Kidney epithelial cell (primary cell): ENCODE measurements at places on chromosomes 5 and 9.

DNA sequence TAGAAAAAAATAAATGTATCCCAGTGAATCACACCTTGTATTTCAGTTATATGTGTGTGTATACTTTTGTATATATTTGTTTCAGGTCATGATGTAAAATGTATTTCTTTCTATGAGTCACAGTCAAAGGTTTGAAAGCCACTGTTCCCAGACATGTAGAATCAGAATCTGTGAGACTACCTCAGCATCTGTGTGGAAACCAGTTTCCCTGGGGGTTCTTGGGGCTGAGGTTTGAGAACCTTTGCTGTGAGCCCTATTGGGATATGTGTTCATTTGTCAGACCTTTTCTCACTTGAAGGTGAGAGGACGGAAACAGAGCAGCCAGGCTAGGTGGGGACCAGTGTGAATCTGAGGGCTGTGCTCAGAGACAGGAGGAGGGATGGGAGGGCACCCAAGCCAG is 78.7 kb upstream of the SAP30L start:
- DNase-seq: no peak

GRCh38 chr9:2262386-2263071 is 247.4 kb downstream of the SMARCA2 start:
- no peak for DNase-seq

DNA sequence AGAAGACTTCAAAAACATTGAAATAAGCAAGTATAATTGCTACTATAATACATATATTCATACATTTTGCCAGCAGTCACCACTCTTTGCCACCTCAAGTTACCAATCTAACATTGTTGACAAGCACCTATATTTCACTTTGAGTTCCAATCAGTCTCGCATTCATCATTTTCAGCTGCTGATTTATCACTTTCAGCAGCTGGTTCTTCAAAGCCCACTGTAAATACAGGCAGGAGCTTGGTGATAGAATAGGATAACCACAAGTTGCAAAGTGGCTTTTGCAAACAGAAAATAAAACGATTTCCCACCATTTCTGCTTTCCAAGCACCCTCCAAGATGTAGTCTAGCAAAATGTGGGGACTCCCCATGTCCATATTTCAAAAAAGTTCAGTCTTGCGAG is 114.2 kb upstream of the ITGA1 start:
- DNase-seq: no peak

GRCh38 chr9:16184964-16185646 is 632.3 kb downstream of the CCDC171 start:
- DNase-seq: no peak

- DNase-seq: no peak
Observed at GRCh38 chr5:16383544-16384052, 82.0 kb downstream of the ZNF622 start.

GRCh38 chr5:89308606-89309040 is 425.6 kb upstream of the MEF2C start:
- no peak for DNase-seq

DNA sequence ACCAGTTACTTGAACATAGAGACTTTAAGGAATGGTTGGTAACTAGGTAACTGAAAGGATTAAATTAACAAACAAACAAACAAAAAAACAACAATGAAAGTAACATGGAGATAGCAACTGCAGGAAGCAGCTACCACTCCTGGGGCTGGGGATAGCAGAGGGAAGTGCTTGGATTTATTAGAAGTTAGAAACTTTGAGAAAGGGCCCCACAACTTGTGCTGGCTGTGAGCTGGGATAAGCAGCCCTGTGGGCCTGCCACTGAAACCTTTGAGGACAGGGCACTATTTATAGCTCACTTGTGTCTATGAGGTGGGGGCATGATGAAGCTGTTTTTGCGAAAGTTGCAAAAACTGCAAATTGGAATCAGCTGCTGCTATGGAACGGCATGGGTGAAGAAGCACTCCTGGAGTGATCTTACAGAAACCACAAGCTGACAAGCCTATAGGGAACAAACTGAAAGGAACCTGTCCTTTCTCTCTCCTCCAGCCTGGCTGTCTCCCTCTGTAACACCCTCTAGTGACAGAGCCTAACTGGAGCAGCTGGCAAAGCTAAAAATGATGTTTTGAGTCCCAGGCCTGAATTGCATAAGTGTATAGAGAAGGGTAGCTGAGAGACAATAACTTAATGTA is 91.4 kb upstream of the RANBP6 start:
- no peak for DNase-seq

DNA sequence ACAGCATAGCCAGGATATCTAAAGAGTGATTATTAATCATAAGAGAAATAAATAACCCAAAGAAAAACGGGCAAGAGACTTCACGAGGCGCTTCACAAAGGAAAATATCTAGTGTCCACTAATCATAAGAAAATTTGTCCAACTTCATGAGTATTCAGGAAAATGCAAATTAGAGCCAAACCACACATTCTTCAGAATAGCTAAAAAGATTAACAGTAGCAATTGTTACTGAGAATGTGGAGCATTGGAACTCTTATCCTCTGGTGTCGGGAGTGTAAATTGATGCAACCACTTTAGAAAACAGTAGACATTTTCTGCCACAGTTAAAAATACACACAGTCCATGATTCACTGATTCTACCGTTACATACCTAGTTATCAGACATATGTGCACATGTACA is 145.7 kb downstream of the CWC27 start:
- no peak for DNase-seq

DNA sequence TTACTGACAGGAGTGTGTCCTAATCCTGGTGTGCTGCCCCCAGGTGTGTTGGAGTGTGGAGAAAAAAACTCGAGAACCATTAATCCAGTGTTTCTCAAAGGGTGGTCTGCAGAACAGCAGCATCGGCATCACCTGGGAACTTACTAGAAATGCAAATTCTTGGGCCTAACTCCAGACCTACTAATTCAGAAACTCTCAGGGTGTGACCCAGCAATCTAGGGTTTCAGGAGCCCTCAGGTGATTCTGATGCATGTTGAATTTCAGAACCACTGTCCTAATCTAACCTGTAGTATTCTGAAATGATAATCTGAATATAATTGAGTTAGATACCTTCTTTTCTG is 30.0 kb upstream of the IL6ST start:
- DNase-seq: no peak

- no peak for DNase-seq
Observed at GRCh38 chr9:92535940-92536850, at the start of gene ECM2. Gene ECM2 (minus strand): TSS chr9:92535990. CDS start chr9:92522866, 13,124 bp downstream.

- DNase-seq: no peak
Observed at GRCh38 chr9:38621434-38622287, 1.3 kb upstream of the ANKRD18A start.

- DNase-seq: no peak
Observed at GRCh38 chr9:92507005-92507404, 24.7 kb upstream of the ASPN start.

DNA sequence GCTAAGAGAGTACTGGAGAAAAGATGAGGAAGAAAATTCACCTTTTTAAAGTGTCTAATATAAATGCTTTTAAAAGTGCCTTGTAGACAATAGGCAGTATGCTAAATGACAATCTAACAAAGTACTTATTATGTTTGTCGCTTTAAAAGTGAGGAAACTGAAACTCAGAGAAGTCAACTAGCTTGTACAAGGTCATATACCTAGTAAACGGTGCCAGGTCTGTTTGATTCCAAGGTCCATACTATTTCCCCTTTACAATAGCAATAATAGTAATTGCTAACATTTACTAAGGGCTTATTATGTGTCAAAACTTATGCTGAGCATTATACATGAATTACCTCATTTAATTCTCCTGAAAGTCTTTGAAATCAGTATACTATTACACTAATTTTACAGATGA is 328.6 kb upstream of the SLC24A2 start:
- DNase-seq: no peak

- DNase-seq: no peak
Observed at GRCh38 chr5:141756196-141756595, 74.2 kb upstream of the ARAP3 start.

DNA sequence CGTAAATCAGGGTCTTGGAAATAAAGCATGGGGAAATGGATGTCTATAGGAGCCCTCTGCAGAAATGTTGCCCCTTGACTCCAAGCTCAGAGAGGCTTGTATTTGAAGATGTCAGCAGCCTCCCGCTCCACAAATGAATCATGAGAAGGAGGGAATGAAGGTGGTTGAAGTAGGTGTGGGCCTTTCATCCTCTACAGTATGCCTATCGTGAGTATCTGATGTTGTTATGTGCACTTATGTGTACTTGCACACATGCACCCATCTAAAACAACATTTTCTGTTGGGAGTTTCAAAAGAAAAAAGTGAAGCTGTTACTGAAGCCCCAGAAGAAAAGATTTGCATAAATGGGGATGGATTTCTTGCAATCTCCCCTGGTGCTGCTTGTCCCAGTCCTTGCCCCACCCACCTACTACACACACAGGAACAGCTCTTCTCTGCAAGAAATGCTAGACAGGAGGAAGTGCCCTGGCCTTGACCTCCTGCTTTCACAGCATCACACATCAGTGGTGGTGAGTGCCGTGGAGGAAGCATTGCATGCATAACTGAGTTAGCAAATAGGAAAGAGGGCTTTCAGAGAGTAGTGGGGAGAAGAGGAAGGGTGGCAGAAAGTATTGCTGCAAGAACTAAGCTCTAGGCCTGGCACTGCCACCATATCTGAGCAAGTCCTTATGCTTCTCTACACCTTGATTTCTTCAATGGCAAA is 156.1 kb downstream of the SNX18 start:
- no peak for DNase-seq

GRCh38 chr5:121982146-121982892 is 20.5 kb downstream of the SRFBP1 start:
- DNase-seq: no peak

GRCh38 chr5:71778678-71779276 is 59.7 kb downstream of the CARTPT start:
- DNase-seq: no peak
